Caco-2 (cell line): ENCODE measurements at places on chromosomes 5 and 9.

- no peak for DNase-seq
Measured at GRCh38 chr9:137000177-137000930, 4.0 kb upstream of the CLIC3 start.

DNA sequence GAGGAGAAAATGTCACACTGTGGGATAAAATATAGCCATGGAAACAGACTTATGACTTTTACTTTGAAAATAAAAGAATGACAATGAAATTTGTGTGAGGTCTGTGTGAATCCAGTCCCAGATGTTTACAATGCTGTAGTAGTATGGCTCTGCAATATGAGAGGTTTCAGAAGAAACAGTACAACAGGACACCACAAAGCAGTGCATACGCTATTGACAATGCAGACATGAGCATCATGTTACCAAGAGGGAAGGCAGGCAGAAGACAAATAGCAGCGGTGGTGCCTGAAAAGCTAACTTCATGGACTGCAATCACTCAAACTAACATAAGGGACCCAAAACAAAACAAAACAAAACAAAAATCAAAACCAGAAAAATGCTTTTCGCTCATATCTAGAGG is 1.8 kb downstream of the FGF10 start:
- DNase-seq: no peak

GRCh38 chr9:113228130-113228665 is 6.9 kb downstream of the SLC31A1 start:
- no peak for DNase-seq

DNA sequence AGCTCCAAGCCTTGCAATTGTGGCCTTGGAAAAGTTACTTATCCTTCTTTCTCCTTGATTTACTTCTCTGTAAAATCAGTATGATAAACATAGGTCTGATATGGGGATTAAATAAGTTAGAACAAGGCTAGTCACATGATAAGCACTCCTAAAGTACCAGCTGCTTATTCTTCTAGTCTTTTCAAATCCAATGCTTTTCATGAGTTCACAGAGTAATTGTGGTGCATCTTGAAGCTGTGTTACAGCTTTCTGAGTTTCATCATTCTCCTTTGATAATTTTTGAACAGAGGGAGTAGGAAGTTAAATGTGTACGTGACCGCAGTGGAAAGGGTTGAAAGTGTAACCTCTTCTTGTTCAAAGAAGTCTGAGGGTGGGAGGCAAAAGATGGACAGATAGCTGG is 38.8 kb upstream of the CCDC112 start:
- no peak for DNase-seq

DNA sequence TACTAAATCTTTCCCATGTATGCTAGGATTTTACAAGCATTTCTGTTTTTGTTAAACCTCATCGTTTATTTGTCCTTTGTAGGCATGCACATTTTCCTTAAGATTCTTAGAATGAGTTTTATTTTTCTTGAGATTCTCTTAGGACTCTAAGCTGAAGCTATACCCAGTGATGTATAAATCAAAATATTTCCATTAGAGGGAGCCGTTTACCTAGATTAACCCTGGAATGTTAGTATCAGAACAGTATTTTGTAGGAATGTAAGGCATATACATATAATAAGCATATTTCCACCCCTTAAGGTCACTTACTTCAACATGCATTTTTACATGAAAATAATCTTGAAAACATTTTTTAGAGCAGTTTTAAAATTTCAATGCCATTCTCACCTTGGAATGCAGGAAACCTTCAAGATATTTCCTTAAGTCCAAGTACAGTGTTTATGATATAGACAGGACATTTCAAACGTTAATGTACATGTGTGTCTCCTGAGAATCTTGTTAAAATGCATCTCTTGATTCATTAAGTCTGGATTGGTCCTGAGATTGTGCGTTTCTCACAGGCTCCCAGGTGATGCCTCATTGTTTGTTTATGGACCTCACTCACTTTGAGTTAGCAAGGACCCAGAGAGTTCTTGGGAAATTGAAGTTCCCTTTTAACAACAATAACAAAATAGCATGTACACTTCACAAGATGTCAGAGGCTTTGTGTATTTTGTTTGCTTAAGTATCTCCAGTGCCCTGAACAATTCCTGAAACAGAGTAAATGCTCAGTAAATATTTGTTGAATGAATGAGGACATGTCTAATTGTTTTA is 34.9 kb upstream of the FCHO2 start:
- peak; percentile 11 for DNase-seq

GRCh38 chr5:173925449-173926071 is 37.4 kb downstream of the CPEB4 start:
- DNase-seq: no peak

- DNase-seq: no peak
Measured at GRCh38 chr5:54063817-54064216, 246.6 kb downstream of the ARL15 start.

- DNase-seq: no peak
Measured at GRCh38 chr5:180631549-180632383, 17.6 kb downstream of the FLT4 start.

DNA sequence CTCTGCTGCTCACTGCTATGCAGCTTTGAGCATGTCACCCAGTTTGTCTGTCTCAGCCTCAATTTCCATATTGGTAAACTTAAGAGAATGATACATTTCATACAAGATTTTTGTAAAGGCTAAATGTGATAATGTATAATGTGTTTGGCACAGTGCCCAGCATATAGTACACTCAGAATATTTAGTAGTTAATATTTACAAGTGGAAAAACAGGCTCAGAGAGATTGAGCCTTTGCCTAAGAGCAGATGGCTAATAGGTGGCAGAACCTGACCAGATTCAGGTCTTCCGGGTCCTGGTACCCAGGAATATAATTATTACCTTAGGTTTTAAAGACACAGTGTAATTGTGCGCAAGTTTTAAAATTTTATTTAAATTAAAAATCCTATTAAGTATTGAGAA is 46.8 kb upstream of the KIAA1958 start:
- no peak for DNase-seq

DNA sequence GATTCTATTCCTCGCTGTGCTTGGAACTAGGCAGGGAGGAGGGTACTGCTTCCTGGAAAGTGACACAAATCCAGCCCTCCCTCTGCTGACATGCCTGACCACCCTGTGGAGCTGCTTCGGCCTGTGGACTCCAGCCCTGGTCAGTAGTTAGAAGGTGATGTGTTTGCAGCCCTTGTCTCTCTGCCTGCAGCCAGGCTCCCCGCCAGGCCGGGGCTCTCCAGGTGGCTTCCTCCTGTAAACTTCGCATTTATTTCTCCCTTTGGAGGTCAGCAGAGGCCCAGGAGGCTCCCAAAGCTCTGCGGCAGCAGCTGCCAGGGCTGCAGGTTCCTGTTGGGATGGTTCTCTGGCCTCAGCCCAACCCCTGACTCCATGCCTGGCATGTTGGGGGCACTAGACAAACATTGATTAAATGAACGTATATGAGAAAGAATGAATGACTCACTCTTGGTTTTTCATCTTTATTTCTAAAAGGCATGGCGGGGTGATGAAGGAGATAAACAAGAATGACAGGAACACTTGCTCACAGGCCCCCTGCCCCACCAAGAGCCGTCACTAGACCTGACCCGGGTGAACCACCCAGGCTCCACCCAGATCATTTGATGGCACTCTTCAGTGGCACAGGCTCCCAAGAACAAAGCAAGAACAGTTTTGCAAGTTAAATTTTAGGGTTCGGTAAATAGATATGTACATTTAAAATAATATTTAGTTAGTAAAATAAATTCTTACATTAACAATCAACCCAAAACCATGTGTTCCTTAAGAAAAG is 8.4 kb upstream of the IRX2 start:
- DNase-seq: no peak

GRCh38 chr9:129385211-129385934 is 207.3 kb upstream of the IER5L start:
- DNase-seq: no peak

DNA sequence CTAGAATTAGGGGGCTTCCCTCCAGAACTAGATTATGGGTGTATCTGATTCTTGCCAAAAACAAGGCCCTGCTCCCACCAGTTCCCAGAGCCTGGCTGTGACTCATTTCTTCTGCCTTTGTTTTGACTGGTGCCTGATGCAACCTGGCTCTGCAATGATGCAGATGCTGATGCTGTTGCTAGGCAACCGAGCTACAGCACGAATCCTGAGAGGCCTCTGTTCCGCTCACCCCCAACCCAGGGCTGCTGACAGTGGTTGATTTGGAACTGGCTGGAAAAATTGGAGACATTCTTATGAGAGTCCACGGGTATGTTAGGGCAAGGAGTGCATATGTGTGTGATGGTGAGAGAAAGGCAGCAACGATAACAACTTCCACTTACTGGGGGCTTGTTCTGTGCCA is 100.3 kb downstream of the NSG2 start:
- no peak for DNase-seq

DNA sequence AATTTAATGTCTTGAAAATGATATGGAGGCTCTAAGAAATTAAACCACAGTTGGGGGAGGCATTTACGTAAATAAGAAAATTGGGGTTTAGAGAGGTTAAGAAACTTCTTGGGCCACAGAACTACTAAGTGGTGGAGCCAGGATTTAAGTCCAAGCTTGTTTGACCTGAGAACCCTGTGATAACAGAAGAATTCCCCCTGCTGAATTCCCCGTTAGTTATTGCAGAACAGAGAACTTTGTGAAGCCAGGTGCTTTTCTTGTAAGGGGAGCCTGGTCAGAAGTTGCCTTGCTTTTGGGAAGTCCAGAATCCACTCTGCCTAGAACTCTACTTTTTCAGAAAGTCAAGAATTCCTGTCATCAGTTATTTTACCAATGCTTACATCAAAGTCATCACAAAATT is 309.3 kb upstream of the SEMA6A start:
- DNase-seq: no peak

DNA sequence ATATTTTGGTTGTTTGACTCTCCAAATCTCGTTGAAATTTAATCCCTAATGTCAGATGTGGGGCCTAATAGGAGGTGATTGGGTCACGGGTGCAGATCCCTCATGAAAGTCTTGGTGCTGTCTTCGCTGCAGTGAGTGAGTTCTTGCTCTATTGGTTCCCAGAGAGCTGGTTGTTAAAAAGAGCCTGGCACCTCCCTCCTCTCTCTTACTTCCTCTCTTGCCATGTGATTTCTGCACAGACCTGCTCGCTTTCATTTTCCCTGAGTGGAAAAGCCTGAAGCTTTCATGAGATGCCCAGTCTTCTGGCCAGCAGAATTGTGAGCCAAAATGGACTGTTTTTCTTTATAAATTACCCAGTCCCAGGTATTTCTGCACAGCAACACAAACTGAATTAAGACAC is 221.6 kb downstream of the MAT2B start:
- DNase-seq: no peak

DNA sequence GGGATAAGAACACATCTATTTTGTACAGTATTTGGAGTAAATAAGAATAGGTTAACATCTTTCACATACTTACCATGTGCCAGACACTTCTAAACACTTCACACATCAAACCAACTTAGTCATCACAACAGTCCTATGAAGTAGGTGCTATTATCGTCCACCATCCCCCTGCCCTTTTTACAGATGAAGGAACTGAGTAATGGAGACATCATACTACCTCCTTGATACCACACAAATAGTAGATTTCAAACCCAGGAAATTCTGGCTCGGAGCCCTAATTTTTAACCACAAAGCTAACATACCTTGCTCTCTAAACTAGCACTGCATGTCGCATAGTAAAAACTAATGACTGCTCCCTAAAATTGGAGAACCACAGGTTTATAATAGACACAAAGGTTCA is 4.2 kb upstream of the ZNF366 start:
- DNase-seq: no peak

DNA sequence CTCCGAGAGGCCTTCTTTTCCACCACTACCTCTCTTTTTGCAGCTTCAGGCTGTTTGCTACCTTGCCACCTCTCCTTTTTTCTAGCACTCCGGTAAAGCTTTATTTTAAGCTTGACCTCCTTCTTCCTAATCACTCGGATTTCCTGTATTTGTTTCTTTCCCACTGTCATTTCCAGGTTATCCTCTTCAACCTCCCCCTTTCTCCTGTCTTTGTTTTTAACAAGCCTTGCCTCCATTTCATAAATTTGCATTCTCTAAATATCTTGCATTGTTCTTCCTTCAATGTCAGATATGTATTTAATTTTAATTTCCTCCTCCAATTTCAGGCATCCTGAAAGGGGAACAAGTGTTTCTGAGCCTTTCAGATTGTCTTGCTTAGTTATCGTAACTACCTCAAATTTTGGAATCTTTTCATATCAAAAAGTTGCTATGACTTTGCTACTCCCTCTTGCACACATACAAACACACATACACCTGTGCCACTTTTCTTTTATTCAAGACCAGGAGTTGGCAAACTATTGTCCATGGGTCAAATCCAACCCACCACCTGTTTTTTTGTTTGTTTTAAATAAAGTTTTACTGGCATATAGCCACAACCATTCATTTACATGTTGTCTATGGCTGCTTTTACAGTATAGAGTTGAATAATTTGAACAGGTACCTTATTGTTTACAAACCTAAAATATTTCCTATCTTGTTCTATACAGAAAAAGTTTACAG is 22.7 kb downstream of the DPYSL3 start:
- DNase-seq: no peak

GRCh38 chr5:62720031-62720441 is 141.4 kb downstream of the LRRC70 start:
- peak; percentile 58 for DNase-seq

DNA sequence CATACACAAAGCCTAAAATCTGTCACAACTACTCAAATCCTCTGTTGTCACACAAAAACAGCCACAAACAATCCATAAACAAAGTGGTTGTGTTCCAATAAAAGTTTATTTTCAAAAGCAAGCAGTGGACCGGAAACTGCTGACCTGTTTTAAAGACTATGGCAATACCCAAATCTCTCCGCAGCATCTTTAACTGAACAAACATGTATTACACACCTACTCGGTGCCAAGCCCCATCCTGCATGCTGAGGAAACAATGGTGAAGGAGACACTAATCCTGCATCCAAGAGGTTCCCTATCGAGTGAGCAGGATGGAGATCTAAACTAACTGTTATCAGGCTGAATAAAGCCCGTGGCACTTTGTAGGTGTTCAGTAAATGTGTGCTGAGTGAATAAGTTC is 11.2 kb downstream of the CDK5RAP2 start:
- DNase-seq: no peak

DNA sequence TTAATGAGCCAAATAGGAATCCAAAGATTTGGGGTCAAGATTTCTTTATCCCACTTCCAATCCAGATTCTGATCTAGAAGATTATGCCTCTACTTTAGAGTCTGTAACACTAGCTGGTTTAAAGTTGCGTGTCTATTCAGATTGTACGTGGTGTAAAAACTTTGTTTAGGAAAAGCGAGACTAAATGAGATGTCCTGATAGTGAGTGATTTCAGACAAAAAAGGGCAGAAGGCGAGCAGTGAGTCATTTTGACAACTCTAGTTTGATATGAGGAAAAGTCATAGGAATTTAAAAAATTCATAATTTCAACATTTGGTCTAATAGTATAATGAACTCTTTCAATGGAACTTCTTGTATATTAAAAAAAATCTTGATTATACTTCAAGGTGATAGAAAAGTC is 119.6 kb upstream of the KLF9 start:
- DNase-seq: no peak
